ENCODE measurements at places on chromosomes 1 and 21. TPM values are rescaled to one million over a fixed set of nuclear protein-coding genes. Genes with fewer than 3 reads are reported as not detected.

DNA sequence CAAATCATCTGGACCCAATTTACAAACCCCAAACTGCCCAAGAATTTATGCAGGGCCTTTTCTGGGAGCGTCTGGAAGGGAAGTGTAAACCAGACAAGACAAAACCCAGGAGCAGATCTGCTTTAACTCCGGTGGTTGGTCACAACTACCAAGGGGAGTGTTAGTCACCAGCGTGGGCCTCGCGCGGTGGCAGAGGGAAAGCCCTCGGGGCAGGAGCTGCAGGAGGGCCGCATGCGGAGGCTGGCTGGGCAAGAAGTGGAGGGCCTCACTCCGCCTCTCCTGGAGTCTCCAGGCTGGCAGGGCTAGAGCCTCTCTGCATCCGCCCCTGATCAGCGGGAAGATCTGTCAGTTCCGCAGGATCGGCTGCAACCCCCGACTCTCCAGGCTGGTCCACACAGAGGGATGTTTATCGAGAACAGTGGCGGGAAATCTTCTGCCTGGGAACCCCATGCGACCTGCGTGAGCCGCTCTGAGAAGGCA is 2.0 kb downstream of the COL24A1 start:
- peaks cover 43% of the 10 kb centered on the region for H3K27me3 ChIP-seq
- peaks cover 2% of the 10 kb centered on the region for H3K4me1 ChIP-seq
- DNase-seq = no peak
- H3K36me3 ChIP-seq = no peaks in the 10 kb centered on the region
- H3K27ac ChIP-seq = no peak overlapping the region

Gene BATF3
- total RNA-seq = 77.9 TPM

DNA sequence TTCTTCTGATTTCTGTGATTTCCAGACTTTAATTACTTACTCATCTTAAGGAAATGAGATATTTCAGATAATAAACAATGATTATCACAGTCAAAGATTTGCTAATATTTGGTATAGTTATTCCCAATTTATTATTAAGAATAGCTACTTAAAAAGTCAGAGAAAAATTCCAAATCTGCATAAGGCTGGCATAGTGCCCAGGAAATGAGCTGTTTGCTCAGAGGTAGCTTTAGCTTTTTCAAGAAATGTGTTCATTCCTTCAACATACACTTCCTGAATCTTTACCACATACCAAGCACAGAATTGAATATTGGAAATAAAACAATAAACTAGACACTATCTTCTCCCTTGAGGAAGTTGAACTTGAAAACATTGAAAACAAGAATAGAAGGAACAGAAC is 44.3 kb upstream of the KCNK1 start:
- no peak overlapping the region for H3K27ac ChIP-seq
- no peaks in the 10 kb centered on the region for H3K36me3 ChIP-seq
- DNase-seq = no peak
- peaks cover 8% of the 10 kb centered on the region for H3K27me3 ChIP-seq

Gene INAVA
- not detected for total RNA-seq

DNA sequence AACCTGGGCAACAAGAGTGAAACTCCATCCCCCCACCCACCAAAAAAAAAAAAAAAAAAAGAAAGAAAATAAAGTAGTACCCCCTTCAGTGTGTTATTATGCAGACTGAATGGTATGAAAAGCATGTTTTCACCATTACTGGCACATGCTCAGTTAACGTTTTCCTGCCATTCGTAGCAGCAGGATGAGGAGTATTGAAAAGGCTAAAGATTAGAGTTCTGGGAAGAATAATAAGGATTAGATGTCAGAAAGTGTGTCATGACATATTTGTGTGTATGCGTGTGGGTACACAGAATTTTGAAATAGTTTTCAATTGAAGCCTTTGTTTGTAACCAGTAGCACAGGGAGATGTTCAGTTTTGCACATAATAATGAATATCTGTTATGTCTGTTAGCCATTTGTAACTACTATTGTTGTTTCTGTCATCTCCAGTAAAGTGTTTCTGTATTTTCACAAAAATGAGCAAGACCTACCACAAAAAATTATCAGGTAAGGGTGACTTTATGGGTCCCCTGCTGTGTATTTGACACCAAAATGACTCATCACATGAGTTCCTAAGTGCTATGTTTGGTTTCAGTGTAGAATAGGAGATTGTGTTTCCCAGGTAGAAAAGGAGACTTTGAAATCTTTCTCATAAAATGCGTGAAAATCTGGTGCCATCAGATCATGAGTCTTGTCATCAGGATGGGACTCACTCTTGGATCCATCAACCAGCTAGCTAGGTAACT is 358.9 kb downstream of the DISC1 start:
- H3K27ac ChIP-seq = no peak overlapping the region
- peaks cover 8% of the 10 kb centered on the region for H3K4me1 ChIP-seq
- H3K36me3 ChIP-seq = no peaks in the 10 kb centered on the region
- DNase-seq = no peak
- no peaks in the 10 kb centered on the region for H3K27me3 ChIP-seq

DNA sequence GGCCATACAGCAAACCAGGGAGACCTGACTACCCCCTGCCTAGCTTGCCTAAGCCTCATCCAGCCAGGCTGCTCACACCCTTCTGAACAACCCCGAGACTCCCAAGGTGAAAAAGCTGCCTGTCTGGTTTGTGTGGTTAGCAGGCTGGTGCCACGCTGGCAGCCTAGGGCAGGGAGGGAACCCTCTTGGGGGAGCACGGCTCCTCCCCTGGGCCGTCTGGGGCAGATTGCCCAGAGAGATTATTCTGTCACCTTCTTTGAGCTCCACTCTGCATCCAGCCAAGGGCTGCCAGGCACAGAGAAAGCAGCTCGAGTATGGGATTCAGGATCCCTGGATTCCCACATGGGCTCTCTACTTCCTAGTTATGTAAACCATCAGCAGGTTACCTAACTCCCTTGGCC is 27.5 kb upstream of the TCEA3 start:
- no peak overlapping the region for H3K4me3 ChIP-seq
- no peaks in the 10 kb centered on the region for H3K36me3 ChIP-seq
- DNase-seq = no peak
- H3K27me3 ChIP-seq = no peaks in the 10 kb centered on the region
- H3K4me1 ChIP-seq = peaks cover 16% of the 10 kb centered on the region
- no peak overlapping the region for H3K27ac ChIP-seq

DNA sequence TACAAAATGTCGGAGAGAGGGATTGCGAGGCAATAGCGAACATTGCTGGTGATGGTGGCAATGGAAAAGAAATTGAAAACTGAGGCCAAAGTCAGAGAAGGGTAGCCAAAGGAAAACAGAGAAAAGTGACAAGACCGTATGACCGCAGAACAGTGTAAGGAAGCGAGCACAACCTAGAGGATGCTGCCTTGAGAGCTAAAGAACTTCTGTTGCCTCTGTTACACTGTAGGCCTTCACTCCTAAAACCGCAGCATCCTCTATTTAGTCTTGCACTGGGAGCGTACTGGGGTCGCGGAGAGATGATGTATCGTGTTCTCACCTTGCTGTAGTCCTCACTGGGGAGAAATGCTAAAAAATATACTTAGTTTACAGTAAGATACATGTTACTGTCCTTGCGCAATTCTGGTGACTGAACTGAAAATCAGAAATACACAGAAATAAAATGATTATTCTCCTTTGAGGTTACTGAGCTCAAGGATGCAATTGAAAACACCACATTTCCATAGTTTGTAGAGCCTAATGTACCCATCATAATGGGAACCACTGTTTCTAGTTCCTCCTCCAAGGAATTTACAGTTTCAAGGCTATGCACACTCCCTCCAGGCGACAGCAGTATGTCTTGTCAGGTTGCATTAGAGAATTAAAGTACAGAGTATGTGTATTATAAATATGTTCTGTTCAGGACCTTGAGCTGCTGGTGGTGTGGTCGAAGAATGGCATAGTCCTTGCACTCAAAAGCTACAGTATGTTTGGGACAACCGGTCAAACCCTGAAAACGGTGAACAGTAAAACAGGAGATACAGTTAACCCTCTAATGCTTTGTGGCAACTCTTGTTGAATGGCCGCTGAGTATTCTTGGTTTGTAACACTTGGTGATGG is 1.3 kb downstream of the NEK7 start:
- peak overlapping the region; percentile 97 for H3K27ac ChIP-seq
- H3K4me1 ChIP-seq = peaks cover 38% of the 10 kb centered on the region
- peaks cover 10% of the 10 kb centered on the region for H3K36me3 ChIP-seq
- no peak for DNase-seq

GRCh38 chr1:102241431-102242338 is 245.0 kb upstream of the OLFM3 start:
- no peak overlapping the region for H3K4me3 ChIP-seq
- H3K36me3 ChIP-seq = no peaks in the 10 kb centered on the region
- no peaks in the 10 kb centered on the region for H3K27me3 ChIP-seq
- no peak for DNase-seq

- H3K27ac ChIP-seq = no peak overlapping the region
- no peak for DNase-seq
- H3K4me3 ChIP-seq = no peak overlapping the region
- no peaks in the 10 kb centered on the region for H3K4me1 ChIP-seq
- no peaks in the 10 kb centered on the region for H3K27me3 ChIP-seq
Measured at GRCh38 chr1:74247881-74248528, 12.8 kb downstream of the TNNI3K start.

- H3K4me1 ChIP-seq = no peaks in the 10 kb centered on the region
- no peak overlapping the region for H3K27ac ChIP-seq
- H3K27me3 ChIP-seq = no peaks in the 10 kb centered on the region
- no peak overlapping the region for H3K4me3 ChIP-seq
- no peak for DNase-seq
Measured at GRCh38 chr21:45898028-45898350, 83.6 kb upstream of the COL6A1 start.

Gene CLCNKB
- total RNA-seq = not detected

DNA sequence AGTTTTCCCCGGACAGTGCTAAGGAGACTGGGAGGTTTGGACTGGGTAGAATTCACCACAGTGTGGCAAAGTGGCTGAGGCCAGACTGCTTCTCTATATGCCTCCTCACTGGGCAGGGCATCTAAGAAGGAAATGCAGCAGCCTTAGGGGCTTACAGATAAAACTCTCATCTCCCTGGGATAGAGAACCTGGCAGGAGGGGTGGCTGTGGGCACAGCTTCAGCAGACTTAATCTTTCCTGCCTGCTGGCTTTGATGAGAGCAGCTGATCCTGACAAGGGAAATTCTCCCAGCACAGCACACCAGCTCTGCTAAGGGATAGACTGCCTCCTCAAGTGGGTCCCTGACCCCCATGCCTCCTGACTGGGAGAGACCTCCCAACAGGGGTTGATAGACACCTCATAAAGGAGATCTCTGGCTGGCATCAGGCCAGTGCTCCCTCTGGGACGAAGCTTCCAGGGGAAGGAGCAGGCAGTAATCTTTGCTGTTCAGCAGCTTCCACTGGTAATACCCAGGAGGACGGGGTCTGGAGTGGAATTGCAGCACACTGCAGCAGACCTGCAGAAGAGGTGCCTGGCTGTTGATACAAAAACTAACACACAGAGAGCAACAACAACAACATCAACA is 25.2 kb downstream of the KIFAP3 start:
- H3K36me3 ChIP-seq = peaks cover 57% of the 10 kb centered on the region
- H3K4me1 ChIP-seq = peaks cover 6% of the 10 kb centered on the region
- DNase-seq = no peak
- H3K4me3 ChIP-seq = no peak overlapping the region
- no peak overlapping the region for H3K27ac ChIP-seq

GRCh38 chr1:3785456-3786157 is 10.7 kb downstream of the LRRC47 start:
- peaks cover 5% of the 10 kb centered on the region for H3K4me1 ChIP-seq
- H3K4me3 ChIP-seq = no peak overlapping the region
- H3K27ac ChIP-seq = no peak overlapping the region
- H3K36me3 ChIP-seq = peaks cover 20% of the 10 kb centered on the region
- no peaks in the 10 kb centered on the region for H3K27me3 ChIP-seq

DNA sequence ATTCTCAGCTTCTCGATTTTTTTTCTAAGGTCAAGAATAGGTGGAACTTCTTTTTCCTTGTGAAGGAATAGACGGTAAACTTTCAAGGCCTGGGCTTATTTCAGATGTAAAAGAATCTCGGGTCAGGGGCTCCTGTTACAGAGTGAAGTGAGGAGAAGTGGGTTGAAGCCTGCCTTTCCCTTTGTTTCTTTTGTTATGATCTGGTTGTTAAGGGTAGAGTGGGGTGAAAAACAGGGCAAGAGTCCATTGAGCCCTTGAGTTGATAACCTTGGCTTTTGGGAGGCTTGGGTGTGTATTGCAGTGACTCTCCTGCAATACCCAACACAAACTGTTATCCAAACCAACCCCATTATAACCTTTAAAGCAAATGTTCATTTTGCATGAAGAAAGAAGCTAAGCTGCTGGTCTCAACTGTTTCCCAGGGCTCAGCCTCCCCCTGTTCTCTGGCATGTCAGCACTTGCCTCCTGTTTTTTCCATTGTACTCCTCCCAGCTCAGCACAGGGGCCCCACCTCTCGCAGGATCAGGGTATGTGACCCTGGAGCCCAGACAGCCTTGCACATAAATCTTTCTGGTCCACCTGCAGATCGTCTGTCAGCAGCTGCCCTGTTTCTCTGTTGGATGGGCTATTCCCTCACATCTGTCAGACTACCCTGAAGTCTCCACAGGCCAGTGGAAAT is 102.4 kb downstream of the CACHD1 start:
- H3K4me1 ChIP-seq = no peaks in the 10 kb centered on the region
- no peaks in the 10 kb centered on the region for H3K27me3 ChIP-seq
- H3K27ac ChIP-seq = no peak overlapping the region
- H3K4me3 ChIP-seq = no peak overlapping the region

- H3K27ac ChIP-seq = no peak overlapping the region
- no peak overlapping the region for H3K4me3 ChIP-seq
- H3K4me1 ChIP-seq = peaks cover 6% of the 10 kb centered on the region
- DNase-seq = no peak
- H3K27me3 ChIP-seq = peaks cover 39% of the 10 kb centered on the region
- no peaks in the 10 kb centered on the region for H3K36me3 ChIP-seq
Measured at GRCh38 chr1:14921057-14921456, 232.5 kb upstream of the TMEM51 start.

Gene TNFRSF18
- 52.5 TPM for total RNA-seq

Gene RASAL2
- total RNA-seq = not detected

Gene DEGS1
- total RNA-seq = 40.9 TPM

Gene RSPO1
- not detected for total RNA-seq
